ENCODE measurements at places on chromosomes 11 and 22.

GRCh38 chr11:105230586-105230985 lies 91.0 kb upstream of the CARD18 start:
- no peak for DNase-seq

GRCh38 chr11:105574974-105575373 lies 34.9 kb upstream of the GRIA4 start:
- DNase-seq = no peak

GRCh38 chr11:37171451-37171850 lies 573.4 kb upstream of the RAG2 start:
- DNase-seq = no peak

- DNase-seq = no peak
These were observed 36.5 kb downstream of the KIAA0930 start for GRCh38 chr22:45204241-45204640.

GRCh38 chr22:25654676-25655075 lies 87.3 kb upstream of the MYO18B start:
- no peak for DNase-seq

GRCh38 chr22:26679003-26679629 lies 21.7 kb downstream of the MIAT start:
- DNase-seq = peak; percentile 86

DNA sequence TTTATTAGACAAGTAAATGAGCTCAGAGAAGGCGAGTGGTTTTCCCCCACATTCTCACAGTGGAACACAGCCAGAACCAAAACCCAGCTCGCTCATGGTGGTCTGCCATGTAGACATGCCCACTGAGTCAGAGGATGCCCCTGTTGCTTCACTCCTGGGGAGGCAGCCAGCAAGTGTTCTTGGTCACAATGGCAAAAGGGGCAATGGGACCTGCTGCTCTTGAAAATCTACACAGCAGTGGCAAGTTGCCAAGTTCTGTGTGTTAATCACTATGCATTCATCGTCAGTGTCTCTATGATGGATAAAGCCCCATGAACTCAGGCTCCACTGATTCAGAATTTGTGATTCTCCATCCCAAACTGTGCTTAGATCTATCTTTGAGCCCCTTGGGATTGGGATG lies 64.7 kb upstream of the TBCEL start:
- DNase-seq = no peak

DNA sequence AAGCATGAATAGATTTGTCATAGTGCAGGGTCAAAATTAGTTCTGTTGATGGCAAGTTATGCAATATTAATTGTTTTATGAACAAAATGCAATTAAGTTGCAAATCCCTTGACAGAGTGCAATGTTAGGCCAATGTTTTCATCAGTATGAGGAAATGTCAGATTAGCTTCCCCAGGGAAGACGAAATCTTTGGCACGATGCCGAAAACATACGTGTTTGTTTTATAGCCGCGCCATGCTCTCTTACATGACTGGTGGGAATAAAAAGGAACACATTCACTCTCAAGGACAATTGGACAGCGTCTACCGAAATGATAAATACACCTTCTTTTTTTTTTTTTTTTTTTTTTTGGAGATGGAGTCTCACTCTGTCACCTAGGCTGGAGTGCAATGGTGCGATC lies 27.0 kb downstream of the MFNG start:
- no peak for DNase-seq

GRCh38 chr11:74390697-74391096 lies 7.5 kb downstream of the PGM2L1 start:
- no peak for DNase-seq

DNA sequence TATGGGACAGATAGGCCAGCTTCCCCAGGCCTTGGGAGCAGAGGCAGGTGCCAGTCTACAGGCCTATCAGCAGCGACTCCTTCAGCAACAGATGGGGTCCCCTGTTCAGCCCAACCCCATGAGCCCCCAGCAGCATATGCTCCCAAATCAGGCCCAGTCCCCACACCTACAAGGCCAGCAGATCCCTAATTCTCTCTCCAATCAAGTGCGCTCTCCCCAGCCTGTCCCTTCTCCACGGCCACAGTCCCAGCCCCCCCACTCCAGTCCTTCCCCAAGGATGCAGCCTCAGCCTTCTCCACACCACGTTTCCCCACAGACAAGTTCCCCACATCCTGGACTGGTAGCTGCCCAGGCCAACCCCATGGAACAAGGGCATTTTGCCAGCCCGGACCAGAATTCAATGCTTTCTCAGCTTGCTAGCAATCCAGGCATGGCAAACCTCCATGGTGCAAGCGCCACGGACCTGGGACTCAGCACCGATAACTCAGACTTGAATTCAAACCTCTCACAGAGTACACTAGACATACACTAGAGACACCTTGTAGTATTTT lies 26.6 kb upstream of the L3MBTL2 start:
- DNase-seq = no peak

- DNase-seq = no peak
These were observed 68.7 kb downstream of the ISX start for GRCh38 chr22:35134637-35135036.

- DNase-seq = no peak
These were observed 148.3 kb upstream of the CADM1 start for GRCh38 chr11:115652496-115652895.

DNA sequence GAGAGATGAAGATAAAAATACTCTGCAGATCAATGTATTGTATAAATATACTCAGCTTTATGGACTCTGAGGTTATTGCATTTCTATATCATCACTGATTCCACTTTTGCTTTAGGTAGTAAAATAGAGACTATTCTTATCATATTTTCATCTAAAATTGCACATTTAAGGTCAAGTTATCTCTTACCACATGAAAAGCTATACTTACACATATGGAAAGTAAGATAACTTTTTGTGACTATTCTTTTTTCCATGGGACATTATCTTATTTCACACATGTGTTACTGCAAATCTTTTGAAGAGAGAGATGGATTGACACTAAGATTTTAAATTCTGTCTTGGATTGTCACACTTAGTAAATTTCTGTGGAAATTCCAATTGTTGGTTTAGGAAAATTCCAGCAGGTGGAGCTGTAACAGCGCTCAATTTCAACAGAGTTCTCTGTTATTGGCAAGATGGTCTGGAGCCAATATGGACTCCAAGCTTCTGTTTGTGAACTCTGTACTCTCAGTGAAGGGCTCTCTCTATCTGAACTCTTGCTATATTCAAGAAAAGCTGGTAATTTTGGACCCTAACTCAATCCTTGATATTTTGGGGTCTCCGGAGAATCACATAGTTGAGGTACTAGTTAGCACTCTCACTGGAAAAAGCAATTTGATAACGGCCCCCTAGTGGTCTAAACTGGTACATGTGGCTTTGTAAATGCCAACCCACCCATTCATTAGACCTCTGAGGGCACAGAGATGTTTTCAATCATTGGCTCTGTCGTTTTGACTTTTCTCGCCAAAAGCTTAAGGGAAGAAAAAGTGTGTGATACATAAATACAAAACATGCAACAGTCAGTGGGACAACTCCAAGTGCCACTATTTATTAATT lies 429.7 kb downstream of the ETS1 start:
- DNase-seq = peak; percentile 63

- peak; percentile 97 for DNase-seq
These were observed at the start of gene TFIP11 for GRCh38 chr22:26512149-26512793. Gene TFIP11 (minus strand): TSS chr22:26512473. CDS start chr22:26510272, 2,201 bp downstream.

DNA sequence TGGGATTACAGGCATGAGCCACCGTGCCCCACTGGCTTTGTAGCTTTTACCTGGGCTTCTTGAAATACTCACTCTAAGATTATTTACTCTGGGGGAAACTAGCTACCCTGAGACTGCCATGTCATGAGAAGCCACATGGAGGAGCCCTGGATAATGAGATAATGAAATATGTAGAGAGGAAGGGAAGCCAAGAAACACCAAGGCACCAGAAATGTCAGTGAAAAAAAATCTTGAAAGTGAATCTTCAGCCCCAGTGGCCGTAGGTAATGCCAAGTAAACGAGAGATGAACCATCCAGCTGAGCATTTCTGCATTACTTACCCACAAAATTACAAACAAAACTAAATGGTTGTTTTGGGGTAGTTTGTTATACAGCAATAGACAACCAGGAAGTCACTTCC lies 125.6 kb downstream of the APIP start:
- no peak for DNase-seq

GRCh38 chr11:10646005-10646404 lies 47.5 kb downstream of the IRAG1 start:
- no peak for DNase-seq

- DNase-seq = no peak
These were observed 43.5 kb downstream of the CBL start for GRCh38 chr11:119249671-119250010.

DNA sequence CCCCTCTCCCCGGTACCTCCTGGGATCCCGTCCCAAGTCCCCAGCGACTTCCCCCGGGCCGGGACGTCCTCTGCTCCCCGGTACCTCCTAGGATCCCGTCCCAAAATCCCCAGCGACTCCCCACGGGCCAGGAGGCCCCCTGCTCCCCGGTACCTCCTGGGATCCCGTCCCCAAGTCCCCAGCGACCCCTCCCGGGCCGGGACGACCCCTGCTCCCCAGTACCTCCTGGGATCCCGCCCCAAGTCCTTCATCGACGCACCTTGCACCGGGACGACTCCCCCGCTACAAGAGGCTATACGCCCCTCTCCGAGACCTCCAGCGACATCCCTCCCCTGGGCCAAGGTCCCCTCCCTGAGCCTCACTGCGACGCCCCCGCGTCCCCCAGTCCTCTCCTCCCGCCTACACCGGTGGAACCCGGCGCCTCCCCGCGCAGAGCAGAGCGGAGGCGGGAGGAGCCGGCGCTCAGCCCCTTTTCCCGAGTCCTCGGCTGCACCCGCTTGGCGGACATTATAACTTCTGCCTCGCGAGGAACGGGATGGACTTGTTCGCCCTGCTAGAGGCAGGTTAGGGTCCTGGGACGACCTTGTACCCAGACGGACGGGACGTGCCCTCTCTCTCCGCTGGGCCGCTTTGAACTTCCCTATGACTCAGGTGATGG lies 912 bp downstream of the KREMEN1 start:
- DNase-seq = peak; percentile 78

GRCh38 chr11:114110952-114111947 lies 51.7 kb downstream of the ZBTB16 start:
- DNase-seq = no peak

- DNase-seq = no peak
These were observed 2.2 kb downstream of the CD6 start for GRCh38 chr11:60973699-60974098.

- no peak for DNase-seq
These were observed 20.6 kb upstream of the OPCML start for GRCh38 chr11:133552938-133553337.

- no peak for DNase-seq
These were observed 42.5 kb upstream of the CDON start for GRCh38 chr11:126105022-126105747.

GRCh38 chr11:607020-607780 lies 8.6 kb downstream of the IRF7 start:
- no peak for DNase-seq

- DNase-seq = no peak
These were observed 55.1 kb downstream of the PACSIN2 start for GRCh38 chr22:42959576-42960509.

- DNase-seq = no peak
These were observed 85.5 kb upstream of the PGR start for GRCh38 chr11:101215069-101215468.

DNA sequence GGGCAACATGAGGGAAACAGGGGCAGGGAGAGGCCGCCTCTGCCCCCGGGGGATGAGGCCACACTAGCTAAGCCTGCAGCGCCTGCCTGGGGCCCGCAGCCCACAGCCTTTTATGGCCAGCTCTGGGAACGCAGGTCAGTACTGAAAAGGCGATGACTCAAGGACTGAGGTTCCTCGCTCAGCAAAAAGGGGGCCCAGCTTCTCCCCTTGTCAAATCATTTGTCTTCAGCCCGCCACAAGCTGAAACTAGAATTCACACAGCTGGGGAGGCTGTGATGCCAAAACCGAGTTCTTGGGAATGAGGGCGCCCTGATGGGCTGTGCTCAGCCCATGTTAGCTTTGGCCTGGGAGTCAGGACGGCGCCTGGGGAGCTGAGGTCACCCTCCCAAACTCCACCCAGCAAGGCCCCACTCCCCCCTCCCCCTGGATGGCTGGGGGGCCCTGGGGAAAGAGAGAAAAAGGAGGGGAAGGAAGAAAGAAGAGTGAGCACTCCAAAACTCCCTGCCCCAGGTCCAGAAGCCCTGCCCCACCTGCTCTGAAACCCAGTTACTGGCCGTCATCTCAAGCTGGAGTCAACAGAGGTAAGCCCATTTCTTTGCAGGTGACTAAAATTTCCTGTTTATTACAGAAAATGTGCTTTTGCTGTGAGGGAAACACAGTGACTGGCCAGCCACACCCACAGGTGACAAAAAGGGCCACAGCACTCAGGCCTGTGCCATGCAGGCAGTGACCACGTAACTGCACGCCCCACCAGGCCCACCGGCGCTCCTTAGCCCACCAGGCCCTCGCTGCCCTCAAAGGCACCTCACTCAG lies 13.7 kb downstream of the EHD1 start:
- DNase-seq = no peak

- DNase-seq = peak; percentile 83
These were observed at the start of gene APBB1 for GRCh38 chr11:6419009-6419631. Gene APBB1 (minus strand): TSS chr11:6419094. CDS start chr11:6411347, 7,747 bp downstream.

DNA sequence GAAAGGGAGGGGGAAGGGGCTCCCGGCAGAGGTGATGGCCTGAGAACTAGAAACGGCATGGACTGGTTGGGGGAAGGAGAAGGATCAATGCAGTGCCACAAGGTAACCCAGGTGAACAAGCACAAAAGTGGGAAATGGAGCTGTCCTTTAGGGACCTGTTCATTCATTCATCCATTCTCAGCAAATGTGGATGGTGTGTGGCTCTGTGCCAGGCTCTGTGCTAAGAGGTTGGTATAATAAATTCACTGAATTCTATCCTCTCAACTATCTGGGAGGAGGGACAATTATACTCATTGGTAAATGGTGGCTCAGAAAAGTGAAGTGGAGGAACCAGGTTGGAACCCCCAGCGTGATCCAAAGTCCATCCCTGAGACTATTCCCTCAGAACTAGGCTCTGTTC lies 18.6 kb upstream of the ARAP1 start:
- DNase-seq = no peak

GRCh38 chr22:17366830-17367229 lies 2.4 kb upstream of the CECR2 start:
- DNase-seq = peak; percentile 78

GRCh38 chr22:29733362-29734201 lies 13.8 kb downstream of the CABP7 start:
- DNase-seq = no peak

- no peak for DNase-seq
These were observed 193.0 kb upstream of the SNX19 start for GRCh38 chr11:131109257-131109656.

All from ecto neural progenitor cell (in vitro differentiated cells).